ENCODE measurements at places on chromosomes 1 and 21. TPM values are rescaled to one million over a fixed set of nuclear protein-coding genes. Genes with fewer than 3 reads are reported as not detected.
A peak's percentile ranks its signal among the peaks of the same experiment; 100 is the strongest.

The CYB5RL gene
- 6.7 TPM for total RNA-seq

The RPE65 gene
- total RNA-seq = 1.1 TPM

DNA sequence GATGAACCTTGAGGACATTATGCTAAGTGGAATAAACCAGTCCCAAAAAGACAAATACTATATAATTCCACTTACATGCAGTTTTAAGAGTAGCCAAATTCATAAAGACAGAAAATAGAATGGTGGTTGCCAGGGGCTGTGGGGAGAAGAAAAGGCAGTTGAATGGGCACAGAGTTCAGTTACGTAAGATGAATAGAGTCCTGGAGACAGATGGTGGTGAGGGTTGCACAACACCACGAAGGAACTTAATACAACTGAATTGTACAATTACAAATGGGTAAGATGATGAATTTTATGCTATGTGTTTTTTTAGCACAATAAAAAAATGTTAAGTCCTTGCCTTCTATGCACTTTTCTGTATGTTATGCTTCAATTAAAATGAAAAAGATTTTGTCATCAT, 66.6 kb downstream of the CD34 start:
- no peak for DNase-seq

DNA sequence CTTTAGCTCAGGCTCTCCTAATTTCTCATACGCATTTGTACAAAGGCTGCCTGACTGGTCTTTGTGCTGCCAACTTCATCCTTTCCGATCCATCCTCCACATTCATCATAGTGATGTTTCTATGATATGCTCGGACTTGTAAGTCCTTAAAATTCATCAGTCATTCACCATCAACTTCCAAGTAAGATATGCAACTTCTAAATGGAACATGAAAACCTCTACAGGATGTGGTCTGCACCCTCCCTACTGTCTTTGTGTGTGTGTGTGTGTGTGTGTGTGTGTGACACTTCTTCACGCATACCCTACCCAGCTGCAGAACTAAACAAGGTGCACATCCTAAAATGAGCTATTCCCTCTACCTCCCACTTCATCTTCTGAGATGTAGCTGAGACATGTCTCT, 397.9 kb upstream of the NR5A2 start:
- no peak for DNase-seq

The VANGL1 gene
- total RNA-seq = 8.2 TPM

DNA sequence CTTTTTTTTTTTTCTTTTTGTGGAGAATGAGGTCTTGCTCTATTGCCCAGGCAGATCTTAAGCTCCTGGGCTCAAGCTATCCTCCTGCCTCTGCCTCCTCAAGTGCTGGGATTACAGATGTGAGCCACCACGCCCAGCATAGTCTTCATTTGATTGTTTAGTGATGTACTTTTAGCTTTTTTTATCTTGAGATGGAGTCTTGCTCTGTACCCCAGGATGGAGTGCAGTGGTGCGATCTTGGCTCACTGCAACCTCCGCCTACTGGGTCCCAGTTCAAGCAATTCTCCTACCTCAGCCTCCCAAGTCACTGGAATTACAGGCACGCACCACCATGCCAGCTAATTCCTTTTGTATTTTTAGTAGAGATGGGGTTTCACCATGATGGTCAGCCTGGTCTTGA, 24.0 kb upstream of the LRRC3 start:
- DNase-seq = no peak

DNA sequence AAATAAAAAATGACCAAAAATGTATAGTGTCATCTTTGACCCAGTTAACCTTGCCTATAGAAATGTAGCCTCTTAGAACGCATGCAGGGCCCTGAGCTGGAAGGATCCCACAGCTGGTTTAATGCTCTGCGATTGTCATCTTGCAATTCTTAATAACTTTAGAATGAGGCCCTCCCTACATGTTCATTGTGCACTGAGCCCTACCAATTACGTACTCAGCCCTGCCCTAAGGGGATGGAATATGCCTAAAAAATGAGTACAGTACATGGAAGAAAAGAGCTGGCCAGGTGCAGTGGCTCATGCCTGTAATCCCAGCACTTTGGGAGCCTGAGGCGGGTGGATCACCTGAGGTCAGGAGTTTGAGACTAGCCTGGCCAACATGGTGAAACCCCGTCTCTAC, 57.8 kb upstream of the BCAR3 start:
- no peak for DNase-seq

- DNase-seq = no peak
Measured at GRCh38 chr1:29221296-29221695, 9.4 kb downstream of the MECR start.

DNA sequence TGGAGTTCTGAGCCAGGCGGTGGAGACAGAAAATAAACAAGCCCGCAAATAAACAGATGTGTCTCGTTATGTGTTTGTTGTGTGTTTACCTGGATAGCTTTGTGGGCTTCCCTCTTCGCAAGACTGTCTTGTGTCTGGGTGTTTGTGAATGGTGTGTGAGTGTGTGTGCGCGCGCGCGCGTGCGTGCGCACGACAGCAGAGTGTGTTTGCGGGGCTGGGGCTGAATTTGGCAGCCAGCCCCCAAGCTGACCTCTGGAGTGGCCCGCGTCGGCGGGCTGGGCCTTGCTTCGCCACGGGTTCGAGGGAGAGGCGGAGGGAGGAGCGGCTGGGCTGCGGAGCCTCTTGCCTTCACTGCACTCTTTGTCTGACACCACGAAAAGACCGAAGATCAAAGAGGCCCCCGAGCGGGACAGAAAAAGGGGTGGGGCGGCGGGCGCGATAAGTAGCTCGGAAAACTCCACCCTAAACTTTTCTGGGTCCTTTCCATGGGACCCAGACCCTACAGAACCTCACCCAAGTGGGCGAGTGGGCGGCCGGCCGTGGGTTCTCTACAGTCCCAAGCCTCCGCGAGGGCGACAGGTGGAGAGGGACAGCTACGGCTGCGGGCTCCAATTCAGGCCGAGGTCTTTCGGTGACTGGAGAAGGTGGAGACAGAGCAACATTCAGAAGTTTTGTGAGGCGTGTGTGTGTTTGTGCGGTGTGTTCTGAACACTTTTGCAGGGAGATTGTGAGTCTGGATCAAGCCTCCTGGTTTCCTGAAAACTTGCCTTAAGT, 14.5 kb downstream of the PAX7 start:
- no peak for DNase-seq

The NCF2 gene
- 4.1 TPM for total RNA-seq

GRCh38 chr1:177229781-177230180, 59.0 kb downstream of the BRINP2 start:
- no peak for DNase-seq

- no peak for DNase-seq
Measured at GRCh38 chr1:177287994-177288393, 117.2 kb downstream of the BRINP2 start.

GRCh38 chr21:37435120-37435519, 68.5 kb downstream of the DYRK1A start:
- DNase-seq = peak; percentile 41

- no peak for DNase-seq
Measured at GRCh38 chr1:25487628-25488027, 55.8 kb upstream of the LDLRAP1 start.

DNA sequence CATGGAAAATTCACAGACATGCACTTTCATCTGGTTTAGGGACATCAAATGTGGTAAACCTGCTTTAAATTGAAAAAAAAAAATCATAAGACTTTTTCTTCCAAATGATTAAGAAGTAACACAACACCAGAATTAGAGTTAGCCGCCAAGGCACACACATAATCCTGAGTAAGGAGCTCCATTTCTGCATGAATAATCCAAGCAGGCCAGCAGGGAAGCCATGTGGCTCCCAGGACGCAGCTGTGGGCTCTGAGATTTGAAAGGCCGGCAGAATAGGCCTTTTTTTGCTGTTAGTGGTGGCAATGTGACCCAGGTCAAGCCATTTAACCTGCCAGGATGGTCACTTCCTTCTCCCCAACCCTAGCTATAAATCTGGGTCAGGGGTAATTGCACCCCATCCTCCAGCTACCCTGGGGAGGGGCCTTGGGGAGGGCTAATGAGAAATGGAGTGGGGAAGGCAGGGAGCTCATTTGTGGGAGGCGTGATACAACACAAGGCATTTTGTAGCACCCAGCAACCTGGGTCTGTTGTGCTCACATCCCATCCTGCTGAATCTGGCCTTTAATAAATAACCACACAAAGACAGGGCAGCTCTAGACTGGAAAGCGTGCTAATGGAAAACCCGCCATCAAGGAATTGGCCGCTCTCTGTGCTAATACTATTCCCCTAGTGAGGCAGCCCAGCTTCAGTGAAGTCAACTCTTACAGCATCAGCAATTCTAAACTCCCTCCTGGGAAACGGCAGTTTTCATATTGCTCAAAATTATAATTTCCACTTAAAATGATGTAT, 178.5 kb downstream of the RHOU start:
- no peak for DNase-seq

DNA sequence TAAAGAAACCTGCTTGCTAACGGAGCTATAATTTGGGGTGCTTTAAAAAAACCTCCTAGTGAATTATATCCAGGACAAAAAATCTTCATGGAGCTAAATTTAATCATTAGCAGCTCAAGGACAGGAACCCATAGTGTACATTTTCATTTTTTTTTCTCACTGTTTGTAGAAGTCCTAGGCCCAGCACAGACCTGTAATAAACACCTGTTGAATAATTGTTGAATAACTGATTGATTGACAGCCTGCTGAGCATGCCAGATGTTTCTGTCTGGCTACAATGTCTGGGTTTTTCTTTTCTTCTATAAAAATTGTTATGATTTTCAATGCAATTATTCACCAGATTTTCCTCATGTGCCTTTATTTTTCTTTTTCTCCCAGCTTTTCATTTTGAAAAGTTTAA, 10.9 kb upstream of the GALNT2 start:
- no peak for DNase-seq

DNA sequence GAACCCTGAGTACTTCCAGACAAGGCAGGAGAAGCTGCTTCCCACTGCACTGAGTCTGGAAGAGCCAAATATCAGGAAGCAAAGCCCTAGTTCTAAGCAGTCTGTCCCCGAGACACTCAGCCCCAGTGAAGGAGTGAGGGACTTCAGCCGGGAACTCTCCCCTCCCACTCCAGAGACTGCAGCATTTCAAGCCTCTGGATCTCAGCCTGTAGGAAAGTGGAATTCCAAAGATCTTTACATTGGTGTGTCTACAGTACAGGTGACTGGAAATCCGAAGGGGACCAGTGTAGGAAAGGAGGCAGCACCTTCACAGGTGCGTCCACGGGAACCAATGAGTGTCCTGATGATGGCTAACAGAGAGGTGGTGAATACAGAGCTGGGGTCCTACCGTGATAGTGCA, 33.1 kb upstream of the VAMP3 start:
- no peak for DNase-seq

The PLK3 gene
- total RNA-seq = 4.6 TPM

The C21orf58 gene
- 11.9 TPM for total RNA-seq

- no peak for DNase-seq
Measured at GRCh38 chr1:35574655-35575415, 1.7 kb downstream of the TFAP2E start.

DNA sequence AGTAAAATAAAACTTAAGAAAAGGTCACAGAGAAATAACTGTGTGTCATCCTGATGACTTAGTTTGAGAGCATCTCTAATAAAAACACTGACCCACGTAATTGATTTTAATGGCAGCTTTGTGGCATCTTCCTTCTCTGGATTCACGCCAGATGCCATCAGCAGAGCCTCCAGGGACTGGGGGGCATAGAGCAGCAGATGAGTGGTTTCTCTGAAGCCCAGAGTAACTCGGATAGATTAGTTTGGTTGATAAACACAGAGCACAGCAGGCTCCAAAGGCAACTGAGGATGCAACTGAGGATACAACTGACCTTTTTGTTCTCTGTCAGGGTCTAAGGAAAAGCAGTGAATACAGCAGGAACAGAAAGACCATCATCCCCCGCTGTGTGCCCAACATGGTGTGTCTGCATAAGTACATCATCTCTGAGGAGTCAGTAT, 180.8 kb downstream of the RPS6KC1 start:
- no peak for DNase-seq

The MPL gene
- total RNA-seq = not detected

The KDM5B gene
- 38.1 TPM for total RNA-seq

DNA sequence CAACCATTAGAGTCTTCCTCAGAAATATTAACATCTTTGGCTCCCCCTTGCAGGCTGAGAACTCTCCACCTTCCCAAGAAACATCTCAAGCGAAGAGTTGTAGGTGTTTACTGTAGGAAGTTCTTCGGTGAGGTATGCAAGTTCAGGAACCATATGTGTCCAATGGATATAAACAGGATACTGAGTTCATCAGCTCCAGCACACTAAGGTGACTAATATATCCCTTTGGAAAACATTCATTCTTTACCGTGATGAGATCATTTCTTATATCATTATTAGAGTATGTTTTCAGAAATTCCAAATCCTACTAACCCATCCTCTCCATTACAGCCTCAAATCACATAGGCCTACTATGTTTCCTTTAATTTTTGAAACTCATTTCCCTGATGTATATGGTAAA, 37.3 kb upstream of the PRMT6 start:
- no peak for DNase-seq

GRCh38 chr1:184824691-184825323, 70.1 kb upstream of the EDEM3 start:
- no peak for DNase-seq

- DNase-seq = no peak
Measured at GRCh38 chr1:158728510-158729225, 8.1 kb upstream of the OR6K3 start.

The HES5 gene
- not detected for total RNA-seq

DNA sequence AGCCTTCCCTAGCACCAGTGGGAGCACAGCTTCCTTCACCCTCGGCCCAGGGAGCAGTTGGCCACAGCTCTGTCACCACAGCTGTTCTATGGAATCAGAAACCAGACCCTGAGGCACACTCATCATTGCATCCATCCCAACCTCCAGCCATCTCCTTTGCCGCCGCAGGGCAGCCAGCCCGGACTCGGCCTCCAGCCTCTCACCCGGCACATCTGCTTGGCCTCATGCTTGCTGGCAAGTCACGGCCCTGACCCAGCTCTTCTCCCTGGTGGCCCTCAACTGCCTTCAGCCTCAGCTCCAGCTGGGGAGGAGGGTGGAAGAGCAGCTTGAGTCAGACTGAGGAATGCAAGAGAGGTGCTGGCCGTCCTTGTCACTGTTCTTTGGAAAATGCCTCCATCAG, 59.8 kb downstream of the TOR1AIP2 start:
- no peak for DNase-seq

GRCh38 chr1:6688001-6688400, 13.6 kb downstream of the DNAJC11 start:
- no peak for DNase-seq

The SELENOF gene
- 223 TPM for total RNA-seq

The CFAP410 gene
- 14.7 TPM for total RNA-seq

- DNase-seq = no peak
Measured at GRCh38 chr1:114090738-114091505, 62.7 kb downstream of the SYT6 start.

DNA sequence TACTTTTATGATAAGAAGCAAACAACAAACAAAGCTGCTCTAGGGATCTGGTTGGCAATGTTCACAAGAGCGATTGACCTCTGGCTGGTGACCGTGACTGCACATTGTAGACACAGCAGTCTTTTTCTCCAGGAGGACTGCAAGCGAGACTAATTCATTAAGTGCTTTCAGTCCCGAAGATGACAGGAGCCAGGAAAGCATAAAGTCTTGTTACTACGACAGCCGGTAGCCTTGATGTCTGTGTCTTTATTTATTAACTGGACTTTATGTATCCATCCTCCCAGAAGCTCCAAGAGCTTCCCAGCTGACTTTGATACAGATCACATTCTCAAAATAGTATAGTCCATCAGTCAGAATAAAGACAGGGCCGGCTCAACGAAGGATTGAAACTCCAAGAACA, 18.2 kb downstream of the FAM163A start:
- DNase-seq = no peak

The SLC25A24 gene
- total RNA-seq = 32.2 TPM

- peak; percentile 48 for DNase-seq
Measured at GRCh38 chr1:188128761-188129160, 1300.0 kb downstream of the PLA2G4A start.

Data from H4 (cell line).